Amniotic stem cell (primary cell): ENCODE measurements at places on chromosomes 1 and 21.

GRCh38 chr1:208646431-208646830 is 402.2 kb upstream of the PLXNA2 start:
- no peak for DNase-seq

GRCh38 chr1:6727535-6727934 is 25.9 kb upstream of the DNAJC11 start:
- peak; percentile 13 for DNase-seq

DNA sequence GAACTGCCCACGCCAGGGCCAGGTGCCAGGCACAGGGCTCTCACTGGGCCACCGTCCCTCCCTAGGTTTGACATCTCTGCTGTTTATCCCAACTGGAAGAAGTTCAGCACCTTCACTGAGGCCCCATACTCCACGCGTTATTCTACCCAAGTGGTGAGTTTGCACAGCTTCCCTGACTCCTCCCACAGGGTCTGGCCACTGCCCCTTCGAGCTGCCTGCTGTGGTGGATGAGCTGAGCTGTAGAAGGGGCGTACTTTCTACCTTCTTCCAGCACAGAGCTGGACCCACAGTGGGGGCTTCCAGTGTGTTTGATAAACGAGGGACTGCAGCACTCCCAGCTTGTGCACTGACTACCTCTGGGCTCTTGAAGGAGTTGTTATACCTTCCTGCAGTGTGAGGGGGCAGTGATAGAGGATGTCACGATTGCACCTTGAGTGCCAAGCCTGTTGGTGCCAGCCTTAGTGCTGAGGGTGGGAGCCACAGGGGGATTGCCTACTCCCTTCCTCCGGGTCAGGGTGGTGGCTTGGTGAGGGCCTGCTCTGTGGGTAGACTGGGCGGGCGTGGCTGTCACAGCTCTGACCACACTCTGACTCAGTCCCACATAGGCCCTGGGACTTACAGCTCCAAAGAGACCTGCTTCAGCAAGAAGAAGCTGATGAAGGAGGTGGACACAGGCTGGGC is 5.9 kb upstream of the TTC22 start:
- no peak for DNase-seq

- no peak for DNase-seq
Observed at GRCh38 chr1:230399321-230400006, 26.7 kb downstream of the PGBD5 start.

DNA sequence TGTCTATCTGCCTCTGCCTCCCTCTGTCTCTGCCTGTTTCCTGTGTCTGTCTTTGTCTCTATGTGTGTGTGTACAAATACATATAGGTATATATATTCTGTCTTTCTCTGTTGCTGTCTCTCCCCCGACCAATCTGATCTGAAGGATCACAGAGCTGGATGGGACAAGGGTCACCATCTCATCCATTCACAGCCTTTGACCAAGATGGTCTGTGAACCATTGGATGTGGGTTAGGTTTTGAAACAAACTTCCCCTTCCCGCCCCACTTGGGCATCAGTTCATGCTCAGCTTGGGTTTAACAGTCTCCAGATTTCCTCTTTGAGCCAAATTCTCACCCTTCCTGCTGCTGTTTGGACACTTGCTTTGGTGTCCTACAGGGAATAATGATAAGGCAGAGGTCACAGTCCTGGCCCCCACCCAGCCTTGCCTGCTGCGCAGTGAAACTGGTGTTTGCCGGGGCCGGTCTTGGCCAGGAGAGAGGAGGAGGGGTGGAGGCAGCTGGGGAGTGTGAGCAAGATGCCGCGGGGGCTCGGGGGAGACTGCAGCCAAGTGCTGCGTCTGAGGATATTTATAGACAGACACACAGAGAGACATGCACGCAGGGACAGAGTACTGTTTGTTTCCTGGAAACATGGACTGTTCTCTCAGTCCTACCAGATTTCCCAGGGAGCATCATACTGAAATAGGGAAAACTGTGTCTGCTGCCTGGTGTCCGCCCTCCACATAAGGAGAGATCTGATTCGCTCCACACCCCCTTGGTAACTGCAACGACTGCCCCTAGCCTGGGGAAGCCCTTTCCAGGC is 27.0 kb upstream of the BTG2 start:
- DNase-seq, result peak; percentile 65

GRCh38 chr1:106439475-106439874 is 617.0 kb upstream of the PRMT6 start:
- no peak for DNase-seq

GRCh38 chr1:65378247-65378946 is 42.1 kb upstream of the LEPR start:
- DNase-seq, result no peak

- peak; percentile 31 for DNase-seq
Observed at GRCh38 chr1:64834734-64835133, 89.9 kb downstream of the RAVER2 start.

GRCh38 chr1:203381151-203381751 is 30.3 kb upstream of the FMOD start:
- no peak for DNase-seq

GRCh38 chr1:54971317-54971791 is 9.1 kb upstream of the TMEM61 start:
- no peak for DNase-seq

DNA sequence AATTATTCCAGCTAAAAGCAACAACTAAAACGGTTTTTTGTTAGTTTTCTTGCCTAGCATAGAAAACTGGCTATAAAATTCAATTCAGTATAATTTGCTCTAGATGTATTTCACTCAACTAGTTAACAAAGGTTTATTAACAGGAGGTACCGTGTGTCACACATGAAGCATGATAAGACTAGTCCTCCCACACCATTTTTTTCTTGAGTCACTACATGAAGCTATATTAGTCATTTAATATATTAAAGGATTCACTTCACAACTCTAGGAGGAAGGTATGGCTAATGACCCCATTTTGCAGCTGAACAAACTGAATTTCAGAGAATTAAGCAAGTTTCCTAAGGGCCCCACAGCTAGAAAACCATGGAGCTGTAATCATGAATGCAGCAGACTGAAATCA is 307.8 kb upstream of the USP25 start:
- DNase-seq, result no peak

GRCh38 chr1:77744576-77744975 is 15.1 kb downstream of the USP33 start:
- DNase-seq, result no peak

DNA sequence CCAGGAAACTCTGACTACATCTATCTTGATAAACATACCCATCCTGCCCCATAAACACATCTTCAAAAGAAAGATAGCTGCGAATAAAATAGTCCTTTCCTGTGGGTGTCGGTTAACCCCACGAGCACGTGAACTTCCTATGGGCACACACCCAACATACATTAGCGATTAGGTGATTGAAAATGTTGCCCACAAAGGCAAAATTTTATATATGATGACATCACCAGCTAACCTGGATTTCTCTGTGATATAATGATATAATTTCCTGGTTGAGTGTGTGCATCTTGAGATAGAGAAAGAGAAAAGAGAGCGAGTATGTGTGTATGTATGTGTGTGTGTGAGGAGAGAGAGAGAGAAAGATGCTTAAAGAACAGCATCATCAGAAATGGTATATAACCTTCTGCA is 296.1 kb downstream of the PTPRC start:
- no peak for DNase-seq

- DNase-seq, result no peak
Observed at GRCh38 chr1:193656841-193657240, 470.4 kb upstream of the B3GALT2 start.

DNA sequence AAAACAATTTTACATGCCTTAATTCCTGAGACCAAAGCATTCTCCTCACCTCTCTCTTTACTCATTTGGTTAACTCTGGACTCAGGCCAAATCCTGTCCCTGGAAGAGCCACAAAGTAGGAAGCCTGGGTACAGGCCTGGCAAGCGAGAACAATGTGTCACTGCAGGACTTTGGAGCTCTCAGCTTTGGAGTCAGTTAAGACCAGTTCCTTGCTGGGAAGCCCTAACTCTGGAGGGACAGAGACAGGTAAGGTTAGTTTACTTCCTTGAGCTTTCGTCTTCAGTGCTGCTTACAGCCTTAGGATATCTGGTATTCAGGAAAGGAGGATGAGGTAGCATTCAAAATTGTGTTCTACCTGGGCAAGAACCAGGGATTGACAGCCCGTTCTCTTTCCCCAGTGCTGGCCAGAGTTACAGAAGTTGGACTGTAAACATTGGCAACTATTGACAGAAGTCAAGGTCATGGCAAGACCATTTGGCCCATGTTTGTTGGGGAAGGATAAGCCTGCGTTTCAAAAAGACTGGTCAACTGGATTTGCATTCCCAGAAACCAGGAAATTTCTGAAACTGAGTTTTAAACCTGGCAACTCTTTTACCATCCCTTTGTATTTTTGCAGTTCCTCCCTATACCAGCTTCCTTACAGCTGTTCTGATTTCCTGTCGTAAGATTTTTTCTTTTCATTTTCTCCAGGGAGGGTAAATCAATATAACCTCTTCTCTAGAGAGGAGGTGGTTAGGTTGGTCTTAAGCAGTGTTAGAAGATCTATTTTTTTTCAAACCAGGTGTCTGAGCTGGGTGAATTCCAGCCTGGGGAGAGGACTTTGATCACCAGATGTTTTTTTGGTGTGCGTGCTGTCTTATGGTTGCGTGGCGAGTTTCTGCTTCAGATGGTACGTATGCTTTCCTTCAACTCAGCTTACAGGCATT is at the start of gene C4BPB:
Gene C4BPB (plus strand): TSS at position 160 of the 926 bp plus-strand sequence. CDS start 672 bp downstream, at position 832.
- no peak for DNase-seq

DNA sequence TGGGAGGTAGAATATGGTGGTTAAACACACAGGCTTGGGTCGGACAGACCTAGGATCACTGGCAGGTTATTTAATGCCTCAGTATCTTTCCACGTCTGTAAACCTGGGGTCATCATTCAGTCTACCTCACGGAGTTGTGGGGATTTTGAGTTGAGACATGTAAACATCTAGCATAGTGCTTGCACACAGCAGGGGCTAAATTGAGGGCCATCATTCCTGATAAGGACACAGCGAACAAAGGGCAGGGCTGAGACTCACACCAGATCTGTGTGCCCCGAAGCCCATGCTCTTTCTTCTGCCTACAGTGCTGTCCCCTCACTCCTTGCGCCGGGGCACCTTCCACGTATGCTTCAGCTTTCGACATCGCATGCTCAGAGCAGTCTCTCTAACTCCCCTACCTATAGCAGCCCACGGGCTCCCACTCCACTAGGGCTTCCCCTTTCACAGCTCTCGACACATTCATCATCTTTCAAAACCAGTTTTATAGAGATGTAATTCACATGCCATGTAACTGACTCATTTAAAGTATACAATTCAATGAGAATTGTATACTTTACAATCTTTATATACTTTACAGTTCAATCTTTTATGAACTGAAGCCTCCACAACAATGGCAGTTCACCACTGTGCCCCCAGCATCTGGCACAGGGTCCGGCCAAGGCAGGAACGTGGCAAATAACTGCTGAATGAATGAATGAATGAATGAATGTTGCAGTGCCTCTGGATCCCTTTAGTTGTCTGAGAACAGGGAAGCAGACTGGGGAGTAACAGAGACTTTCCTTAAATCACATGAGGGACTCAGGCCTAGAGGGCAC is 48.0 kb downstream of the GPR161 start:
- no peak for DNase-seq

- no peak for DNase-seq
Observed at GRCh38 chr1:56070601-56071000, 508.8 kb downstream of the PLPP3 start.

DNA sequence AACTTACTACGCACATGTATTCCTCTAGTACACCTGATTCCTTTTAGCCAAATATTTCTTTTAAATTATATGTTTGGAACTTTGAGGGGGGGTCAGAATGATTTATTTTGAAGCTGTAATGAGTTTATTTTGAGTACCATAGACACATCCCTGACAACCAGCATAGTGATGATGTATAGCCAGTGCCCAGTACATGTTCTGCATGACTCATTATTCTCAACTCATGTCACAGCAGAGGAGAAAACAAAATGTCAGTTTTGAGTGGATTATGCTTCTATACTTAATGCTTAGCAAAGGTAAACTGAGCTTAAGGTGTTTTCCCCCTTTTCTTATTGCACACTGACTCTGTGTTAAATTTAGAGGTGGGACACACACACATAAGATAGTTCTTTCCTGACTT is 22.4 kb upstream of the LEPR start:
- DNase-seq, result no peak

DNA sequence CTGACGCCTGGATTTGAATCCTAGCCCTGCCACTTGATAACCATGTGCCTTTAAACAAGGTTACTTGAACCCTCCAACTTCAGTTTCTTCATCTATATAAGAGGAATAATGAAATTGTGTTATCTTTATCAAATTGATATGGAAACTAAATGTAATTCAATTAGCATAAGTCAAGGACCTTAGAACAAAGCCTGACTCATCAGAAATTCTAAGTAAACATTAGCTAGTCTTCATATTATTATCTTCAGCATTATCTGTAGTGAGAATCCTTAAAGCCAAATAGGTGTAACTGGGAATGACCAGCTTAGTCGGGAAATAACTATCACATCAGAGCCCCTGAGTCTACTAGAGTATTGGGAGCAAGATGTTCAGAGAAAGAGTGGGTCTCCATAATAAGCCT is 6.6 kb downstream of the SELL start:
- DNase-seq, result no peak

DNA sequence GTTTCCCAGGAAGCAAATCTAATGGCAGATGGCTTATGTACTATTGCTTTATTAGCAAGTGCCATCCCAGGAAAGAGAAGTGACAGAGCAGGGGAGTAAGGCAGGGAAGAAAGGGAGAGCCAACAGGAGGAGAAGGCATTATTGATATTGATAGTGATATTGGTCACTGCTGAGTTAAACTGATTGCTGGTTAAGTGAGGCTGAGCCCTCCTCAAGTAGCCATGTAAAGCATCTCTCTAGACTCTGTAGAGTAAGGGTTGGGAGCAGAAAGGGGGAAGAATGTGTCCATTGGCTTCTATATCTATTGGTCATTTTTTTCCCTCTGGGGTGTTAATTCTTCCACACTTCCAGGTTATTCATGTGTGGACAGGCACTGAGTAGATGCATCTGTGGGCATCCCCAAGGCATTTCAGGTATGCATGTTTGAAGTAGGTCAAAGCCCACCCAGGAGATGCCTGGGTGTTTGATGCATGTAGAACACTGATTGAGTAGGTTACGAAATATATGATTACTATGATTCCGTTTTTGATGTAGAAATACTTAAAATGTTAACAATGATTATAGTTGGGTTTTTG is 290.5 kb upstream of the DPYD start:
- no peak for DNase-seq

GRCh38 chr1:56985857-56986256 is 20.0 kb upstream of the C8B start:
- DNase-seq, result no peak

- no peak for DNase-seq
Observed at GRCh38 chr1:245896258-245896657, 610.8 kb downstream of the SMYD3 start.

GRCh38 chr1:41645062-41645461 is 160.6 kb upstream of the EDN2 start:
- no peak for DNase-seq

GRCh38 chr1:44553127-44553758 is 121.0 kb downstream of the TMEM53 start:
- no peak for DNase-seq

- no peak for DNase-seq
Observed at GRCh38 chr1:101728029-101728428, 268.7 kb downstream of the OLFM3 start.

GRCh38 chr1:94142022-94142421 is 21.1 kb upstream of the ABCA4 start:
- DNase-seq, result no peak
